Stimulated activated CD8-positive, alpha-beta memory T cell treated with anti-CD3 and anti-CD28 coated beads, Interleukin-7, amount 100 ng/mL, for 1 hour (primary cell): ENCODE measurements at places on chromosomes 12 and 14.

DNA sequence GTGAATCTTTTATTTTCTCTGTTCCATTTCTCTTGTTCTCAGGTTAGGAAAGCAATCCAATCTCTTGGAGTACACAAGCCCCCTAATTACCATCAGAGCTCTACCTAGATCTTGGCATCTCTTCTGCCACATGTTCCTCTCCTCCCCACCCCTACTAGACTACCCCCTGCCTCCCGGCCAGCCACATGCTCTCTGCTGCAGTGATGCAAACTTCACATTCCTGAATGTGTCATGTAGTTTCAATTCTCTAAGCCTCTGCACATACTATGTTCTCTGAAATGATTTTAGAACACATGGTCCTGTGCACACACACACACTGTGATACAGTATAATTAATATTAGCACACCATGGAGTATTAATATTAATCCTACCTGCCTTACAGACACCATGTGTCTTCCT is 104.6 kb downstream of the EFCAB11 start:
- DNase-seq = no peak

- DNase-seq = no peak
Measured at GRCh38 chr12:109256011-109256410, 53.1 kb downstream of the FOXN4 start.

GRCh38 chr14:76643887-76644286 is 117.4 kb upstream of the VASH1 start:
- DNase-seq = no peak

GRCh38 chr14:51507511-51507905 is 144.2 kb upstream of the FRMD6 start:
- DNase-seq = no peak

DNA sequence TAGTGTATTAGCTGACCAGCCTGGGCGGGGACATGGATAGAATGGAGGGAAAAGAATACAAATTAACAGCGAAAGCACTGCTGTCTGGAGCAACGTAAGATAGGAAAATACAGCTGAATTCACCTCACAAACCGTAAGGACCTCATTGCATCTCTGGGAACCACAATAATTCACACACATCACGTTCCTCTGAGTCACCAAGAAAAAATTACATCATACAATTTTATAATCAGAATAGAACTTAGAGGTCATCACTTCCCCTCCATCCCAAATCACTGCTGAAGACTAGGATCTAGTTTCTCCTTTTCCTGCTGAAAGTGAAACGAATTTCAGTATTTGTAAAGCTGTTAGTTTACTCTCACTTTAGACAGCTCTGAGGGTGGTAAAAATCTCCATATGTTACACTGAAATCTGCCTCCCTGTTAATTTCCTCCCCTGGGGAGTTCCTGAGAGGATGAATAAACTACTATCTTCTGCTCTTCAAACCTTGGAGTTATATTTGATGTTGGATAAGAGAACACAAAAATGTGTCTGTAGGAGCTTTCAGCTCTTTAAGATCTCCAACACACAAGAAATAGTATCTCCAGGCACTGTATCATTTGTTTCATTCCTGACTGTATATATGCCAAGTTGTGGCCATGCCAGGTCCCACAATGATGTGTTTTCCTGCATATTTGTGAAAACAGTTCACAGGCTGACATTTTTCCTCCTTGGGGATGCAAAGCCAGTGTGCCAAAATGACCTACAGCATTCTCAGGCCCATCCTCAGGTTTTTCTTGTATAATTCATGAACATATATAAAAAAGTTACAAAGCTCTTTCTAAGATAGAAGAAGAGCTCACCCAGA is 63.8 kb upstream of the SSTR1 start:
- no peak for DNase-seq

DNA sequence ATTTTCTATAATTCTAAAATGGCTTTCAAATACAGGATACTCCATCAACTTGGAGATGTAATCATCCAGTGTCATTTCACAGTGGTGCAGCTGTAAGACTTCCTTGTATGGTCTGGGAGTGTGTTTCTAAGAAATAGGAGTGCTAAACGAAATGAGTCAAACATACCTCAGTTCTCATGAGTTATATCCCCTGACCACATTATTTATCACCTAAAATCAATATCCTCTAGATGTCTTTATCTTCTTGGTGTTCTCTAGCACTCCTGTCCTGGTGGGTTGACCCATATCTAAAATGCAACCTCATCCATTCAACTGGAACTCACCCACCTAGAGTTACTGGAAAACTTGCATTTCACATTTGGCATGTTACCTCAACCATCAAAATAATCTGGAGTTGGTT is 33.2 kb downstream of the TMEM30B start:
- no peak for DNase-seq

DNA sequence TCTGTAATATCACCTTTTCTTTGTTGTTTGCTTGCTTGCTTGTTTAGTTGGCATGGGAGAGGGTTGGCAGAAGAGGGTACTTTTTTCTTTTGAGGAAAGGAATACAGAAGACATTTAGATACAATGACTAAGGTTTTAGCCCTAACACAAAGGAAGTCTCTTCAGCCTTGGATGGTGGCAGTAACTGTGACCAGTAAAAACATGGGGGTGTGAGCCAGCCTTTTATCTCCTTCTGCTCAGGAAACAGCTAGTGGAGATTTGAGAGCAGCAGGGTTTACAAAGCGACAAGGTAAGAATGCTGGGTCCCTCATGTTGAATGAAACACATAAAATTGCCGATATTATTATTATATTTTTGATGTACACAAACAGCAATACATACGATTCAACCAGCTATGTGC is 40.4 kb downstream of the SLC8A3 start:
- no peak for DNase-seq

DNA sequence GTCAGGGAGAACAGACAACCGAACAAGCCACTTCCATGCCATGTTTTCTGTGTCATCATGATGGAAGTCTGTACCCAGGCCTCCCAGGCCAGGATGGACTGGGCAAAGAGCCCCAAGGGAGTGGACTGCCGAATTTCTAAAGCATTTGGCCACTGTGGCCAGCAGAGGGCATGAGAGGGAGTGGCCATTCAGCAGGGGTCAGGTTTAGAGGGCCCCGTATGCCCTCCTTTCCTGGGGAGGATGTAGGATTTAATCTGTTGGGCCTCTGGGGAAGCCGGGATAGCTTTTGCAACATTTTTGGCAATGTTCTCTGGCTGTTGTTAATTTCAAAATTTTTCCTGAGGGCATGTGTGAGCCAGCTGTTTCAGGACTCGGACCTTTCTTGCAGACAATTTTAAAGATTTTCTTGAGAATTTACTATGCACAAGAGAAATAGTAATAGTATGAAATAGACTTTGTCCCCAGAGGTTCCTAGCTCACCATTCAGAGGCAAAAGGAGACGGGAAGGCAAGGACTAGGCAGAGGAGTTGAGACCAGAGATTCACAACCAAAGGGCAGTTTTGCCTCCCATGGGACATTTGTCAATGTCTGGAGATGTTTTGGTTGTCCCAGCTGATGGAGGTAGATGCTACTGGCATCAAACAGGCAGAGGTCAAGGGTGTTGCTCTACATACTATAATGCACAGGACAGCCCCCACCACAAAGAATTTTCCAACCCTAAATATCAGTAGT is 18.0 kb downstream of the ACACB start:
- DNase-seq = no peak

- DNase-seq = no peak
Measured at GRCh38 chr12:47710278-47710677, 4.4 kb upstream of the RPAP3 start.

GRCh38 chr14:102417001-102417431 is 54.3 kb downstream of the TECPR2 start:
- no peak for DNase-seq

DNA sequence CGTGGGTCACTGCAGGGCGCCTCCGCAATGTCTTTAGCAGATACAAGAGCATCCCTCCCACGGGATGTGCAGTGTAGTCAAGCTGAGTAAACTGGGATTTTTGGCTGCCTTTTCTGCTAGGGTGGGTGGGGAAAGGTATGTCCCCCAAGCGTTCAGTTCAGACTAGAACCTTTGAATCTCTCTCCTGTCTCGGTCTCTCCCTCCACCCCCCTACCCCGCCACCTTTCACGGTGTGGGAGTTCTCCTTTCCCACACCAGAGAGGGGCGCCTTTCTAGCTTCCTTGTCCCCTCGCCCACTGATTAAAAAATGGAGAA is 525 bp upstream of the FAR2 start:
- no peak for DNase-seq
